Right ventricle myocardium superior (tissue), 1 donor: ENCODE measurements at places on chromosomes 1 and 21. TPM values are rescaled to one million over a fixed set of nuclear protein-coding genes. Genes with fewer than 3 reads are reported as not detected.

TNFAIP8L2 gene
- total RNA-seq = 1.5 TPM

NGF gene
- 4.0 TPM for total RNA-seq

PEAR1 gene
- total RNA-seq = 6.7 TPM

TMOD4 gene
- not detected for total RNA-seq

KIF21B gene
- total RNA-seq = 0.24 TPM

SPSB1 gene
- 13.0 TPM for total RNA-seq

HSPB7 gene
- 3,577 TPM for total RNA-seq

DNASE2B gene
- total RNA-seq = not detected

FBLIM1 gene
- 99.1 TPM for total RNA-seq

CFAP107 gene
- not detected for total RNA-seq

DNA sequence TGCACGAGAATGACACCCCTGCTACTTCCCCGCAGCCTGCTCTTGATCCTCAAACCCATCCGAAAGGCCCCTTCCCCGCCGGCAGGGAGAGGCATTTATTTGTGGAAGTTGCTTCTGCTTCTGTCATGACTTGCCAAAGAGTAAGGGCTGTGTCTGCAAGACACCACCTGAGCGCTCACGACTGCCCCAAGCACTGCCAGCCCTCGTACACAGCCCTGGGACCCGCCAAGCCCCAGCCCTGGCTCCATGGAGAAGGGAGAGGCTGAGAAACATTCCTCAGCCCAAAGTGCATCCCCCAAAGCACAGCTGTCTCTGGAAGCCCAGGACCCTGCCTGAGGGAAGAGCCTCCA lies 6.3 kb upstream of the TPRG1L start:
- DNase-seq = no peak

GRCh38 chr1:93758842-93759515 lies 77.3 kb upstream of the BCAR3 start:
- DNase-seq = peak; percentile 48

DNA sequence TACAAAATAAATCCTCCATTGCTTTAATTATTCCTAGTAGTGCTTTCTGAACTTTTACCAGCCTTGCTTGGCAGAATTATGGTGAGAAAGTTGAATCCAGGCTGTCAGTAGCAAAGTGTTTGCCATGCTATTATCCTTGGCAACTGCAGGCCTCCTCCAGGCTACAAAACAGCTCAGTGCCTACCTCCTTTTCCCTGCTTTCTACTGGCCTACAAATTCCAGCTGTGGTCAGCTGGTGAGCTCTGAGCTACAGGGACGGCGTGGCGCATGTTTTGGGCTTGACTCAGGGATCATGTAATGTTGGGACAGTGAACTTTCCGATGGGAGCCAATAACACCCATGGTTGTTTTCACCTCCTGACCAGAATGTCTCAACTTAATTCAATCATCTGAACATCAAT lies 456.1 kb upstream of the ADAMTS5 start:
- peak; percentile 77 for DNase-seq

- peak; percentile 48 for DNase-seq
These were observed 10.7 kb downstream of the RAB42 start for GRCh38 chr1:28602536-28603439.

GRCh38 chr1:110594456-110595352 lies 11.5 kb downstream of the KCNA2 start:
- no peak for DNase-seq

DNA sequence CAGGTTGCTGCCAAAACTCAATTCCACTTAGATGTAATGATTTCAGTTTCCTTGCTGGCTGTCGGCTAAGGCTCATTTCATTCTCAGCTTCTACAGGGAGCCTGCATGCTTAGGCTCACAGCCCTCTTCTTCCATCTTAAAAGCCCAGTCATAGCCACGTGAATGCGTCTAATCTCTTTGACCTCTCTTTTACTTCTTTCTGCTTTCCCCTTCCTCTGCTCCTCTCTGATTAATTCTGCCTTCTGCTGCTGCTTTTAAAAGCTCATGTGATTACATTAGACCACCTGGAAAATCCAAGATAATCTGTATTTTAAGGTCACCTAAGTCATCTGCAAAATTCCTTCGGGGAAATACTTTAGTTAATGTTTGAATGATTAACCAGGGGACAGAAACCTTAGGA lies 812.8 kb upstream of the BRINP3 start:
- DNase-seq = no peak

DNA sequence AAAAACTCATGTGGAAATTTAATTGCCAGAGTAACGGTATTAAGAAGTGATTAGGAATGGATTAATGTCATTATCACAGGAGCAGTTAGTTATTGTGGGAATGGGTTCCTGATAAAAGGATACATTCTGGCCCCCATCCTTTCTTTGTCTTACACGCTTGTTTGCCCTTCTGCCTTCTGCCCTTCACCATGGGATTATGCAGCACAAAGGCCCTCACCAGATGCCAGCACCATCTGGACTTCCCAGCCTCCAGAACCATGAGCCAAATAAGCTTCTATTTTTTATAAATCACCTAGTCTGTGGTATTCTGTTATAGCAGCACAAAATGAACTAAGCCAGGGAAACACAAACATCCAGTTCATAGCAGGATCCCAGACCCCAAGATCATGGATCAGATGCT lies 33.9 kb upstream of the POU2F1 start:
- DNase-seq = no peak

DNA sequence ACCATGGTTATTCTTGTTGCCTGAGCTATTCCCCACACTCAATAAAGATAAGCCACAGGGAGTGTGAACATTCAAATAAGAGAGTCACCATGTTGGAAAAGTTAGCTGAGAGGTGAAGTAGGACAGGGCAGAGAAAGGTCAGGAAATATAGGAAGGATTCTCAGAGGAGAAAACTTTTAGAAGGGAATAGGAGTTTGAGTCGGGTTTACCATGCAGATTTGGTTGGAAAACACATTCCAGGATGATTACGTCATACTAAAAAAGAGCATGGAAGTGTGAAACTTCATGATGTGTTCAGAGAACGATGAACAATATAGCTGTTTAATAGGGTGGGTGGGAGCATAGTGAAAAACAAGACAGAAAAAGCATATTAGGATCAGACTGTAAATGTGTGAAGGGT lies 1125.3 kb upstream of the ADGRL2 start:
- no peak for DNase-seq

DNA sequence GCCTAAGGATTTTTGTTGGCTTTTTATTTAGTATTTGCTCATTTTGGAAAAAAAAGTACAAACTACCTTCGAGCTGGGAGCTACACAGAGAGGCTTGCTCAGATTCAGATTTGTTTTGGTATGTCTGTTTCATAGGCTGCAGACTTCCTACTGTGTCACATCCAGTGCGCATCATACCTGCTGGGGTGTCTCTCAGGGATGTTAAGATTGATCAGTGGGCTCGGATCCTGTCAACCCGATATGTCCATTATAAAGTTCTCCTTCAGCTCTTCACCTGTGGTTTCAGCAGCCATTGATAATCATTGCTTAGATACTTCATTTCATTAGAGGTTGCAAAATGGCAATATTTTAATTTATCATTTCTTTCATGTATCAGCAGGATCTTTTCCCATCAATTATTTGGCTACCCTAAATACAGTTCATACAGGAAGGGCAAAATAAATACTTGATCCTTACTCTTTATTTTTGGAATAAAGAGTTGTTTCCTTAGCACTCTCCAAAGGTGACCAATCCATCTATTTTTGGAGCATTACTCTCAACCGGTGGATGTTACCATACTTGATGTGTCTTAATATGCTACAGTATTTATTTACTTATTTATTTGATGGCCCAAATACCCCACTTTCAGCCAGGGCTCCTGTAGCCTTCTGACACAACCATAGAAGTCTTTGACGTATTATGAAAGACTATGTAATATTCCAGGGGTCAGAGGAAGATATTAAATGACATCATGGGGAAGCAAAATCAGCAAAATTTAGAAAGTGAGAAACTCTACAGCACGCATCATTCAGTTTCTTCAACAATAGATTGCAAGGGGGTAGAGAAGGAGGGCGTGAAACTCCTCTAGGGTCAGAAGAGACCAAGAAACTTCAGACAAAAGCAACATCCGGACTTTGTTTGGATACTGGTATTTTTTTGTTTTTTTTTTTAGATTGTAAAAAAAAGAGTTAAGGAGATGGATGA lies 55.3 kb upstream of the HNRNPU start:
- no peak for DNase-seq

- DNase-seq = no peak
These were observed 141.6 kb upstream of the NBPF11 start for GRCh38 chr1:148293651-148294050.

DNA sequence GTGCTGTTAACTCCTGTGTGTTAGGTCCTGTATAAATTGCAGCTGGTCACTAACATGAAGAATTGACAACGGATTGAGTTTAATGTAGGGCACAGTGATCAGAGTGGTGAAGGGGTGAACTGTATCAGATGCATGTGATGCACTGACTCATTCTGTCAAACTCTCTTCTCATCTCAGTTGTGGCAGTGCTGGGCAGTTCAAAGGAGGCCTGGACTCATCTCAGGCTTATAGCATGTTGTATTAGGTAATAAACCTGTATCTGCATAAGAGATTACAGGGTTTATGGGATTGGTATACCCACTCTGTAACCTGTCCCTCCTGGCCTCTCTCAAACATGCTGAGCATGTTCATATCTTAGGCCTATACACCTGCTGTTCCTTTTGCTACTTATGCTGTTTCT lies 12.4 kb upstream of the GBP3 start:
- no peak for DNase-seq

- no peak for DNase-seq
These were observed 76.4 kb upstream of the MARK1 start for GRCh38 chr1:220451532-220451931.

GRCh38 chr1:85427849-85428248 lies 37.1 kb downstream of the DDAH1 start:
- no peak for DNase-seq

GRCh38 chr1:180793451-180793850 lies 119.2 kb upstream of the KIAA1614 start:
- DNase-seq = no peak

GRCh38 chr1:41742219-41742618 lies 176.5 kb downstream of the HIVEP3 start:
- no peak for DNase-seq

GRCh38 chr1:17576519-17576853 lies 37.0 kb downstream of the ARHGEF10L start:
- no peak for DNase-seq

- DNase-seq = peak; percentile 86
These were observed 228.2 kb downstream of the PBX1 start for GRCh38 chr1:164786980-164787833.

DNA sequence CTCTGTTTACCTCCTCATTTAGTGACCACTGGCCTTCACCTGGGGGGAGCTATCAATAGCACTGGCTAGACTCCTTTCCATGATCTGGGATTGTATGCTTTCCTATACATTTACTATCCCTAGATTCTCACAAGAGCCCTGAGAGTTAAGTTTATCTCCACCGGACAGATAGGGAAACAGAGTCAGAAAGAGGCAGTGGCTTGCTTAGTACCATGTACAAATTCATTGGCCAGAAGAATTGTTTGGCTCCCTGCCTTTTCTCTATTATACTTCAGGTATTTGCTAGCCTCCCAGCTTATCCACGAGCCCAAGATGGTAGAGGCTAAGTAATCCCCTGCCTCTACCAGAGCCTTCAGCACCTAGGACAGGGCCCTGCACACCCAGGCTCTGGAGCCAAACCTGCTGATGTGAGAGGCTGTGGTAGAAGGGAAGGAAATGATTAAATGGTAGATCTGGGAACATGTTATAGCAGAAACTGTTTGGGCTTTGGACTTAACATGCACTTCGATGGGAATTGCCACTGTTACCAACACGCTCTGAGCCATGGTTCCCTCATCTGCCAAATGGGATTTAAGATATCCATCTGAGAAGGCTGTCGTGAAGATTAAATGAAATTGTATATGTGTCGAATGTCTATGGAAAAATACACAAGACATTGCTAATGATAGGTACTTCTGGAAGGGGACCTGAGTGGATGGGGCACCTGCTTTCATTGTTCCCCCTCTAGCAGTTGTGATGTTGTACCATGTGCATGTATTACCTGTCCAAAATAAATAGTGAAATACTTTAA lies 3.1 kb upstream of the BLACAT1 start:
- no peak for DNase-seq

DNA sequence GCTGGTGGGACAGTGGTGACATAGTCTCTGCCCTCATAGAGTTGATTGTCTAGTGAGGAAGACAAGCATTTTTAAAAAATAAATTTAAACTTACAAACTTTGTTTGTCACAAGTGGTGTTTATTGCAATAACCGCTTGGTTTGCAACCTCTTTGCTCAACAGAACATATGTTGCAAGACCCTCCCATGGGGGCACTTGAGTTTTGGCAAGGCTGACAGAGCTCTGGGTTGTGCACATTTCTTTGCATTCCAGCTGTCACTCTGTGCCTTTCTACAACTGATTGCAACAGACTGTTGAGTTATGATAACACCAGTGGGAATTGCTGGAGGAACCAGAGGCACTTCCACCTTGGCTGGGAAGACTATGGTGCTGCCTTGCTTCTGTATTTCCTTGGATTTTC lies 58.4 kb downstream of the LAMC2 start:
- peak; percentile 91 for DNase-seq

GRCh38 chr1:156705918-156706656 lies 704 bp upstream of the CRABP2 start:
- peak; percentile 70 for DNase-seq

DNA sequence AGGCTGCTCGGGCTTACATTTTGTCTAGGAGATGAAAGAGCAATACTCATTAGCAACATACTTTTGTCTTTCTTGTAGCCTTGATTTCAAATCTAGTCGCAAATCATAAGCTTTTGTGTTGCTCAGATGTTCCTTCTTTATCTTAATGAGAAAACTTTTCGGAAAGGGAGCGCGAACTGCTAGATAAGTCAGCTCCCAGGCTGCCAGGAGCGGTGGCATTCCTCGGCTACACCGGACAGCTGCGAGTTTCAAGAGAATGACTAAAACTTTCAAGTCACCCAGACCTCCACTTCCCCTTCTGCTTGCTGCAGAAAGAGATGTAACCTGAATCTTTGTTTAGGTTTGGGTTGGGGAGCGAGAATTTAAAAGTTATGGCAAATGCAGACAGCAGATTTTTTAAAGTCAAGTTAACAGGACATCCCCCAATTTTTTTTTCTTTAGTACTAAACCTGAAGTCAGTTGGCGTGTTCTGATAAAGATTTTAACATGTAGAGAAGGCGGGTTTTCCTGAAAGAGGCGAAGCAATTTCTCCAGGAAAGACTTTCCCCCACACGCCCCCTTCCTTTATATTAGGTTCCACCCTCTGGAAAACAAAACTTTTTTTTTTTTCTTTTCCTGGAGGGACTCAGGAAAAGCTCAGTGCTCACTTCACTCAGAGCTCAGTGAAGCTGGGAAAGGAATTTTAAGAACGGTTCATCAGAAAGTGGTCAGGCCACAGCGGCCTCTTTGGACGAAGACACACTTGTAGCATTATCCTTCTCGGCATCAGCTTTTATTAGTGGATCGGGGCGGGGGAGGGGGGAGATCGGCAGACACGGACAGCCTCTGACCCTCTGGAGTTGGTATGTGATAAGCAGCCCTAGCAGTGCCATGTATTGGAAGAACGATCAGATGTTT lies at the start of gene LHX8:
Gene LHX8, plus strand, starts transcription at position 639 of the 897 bp plus-strand sequence. CDS start 2,227 bp downstream, outside the sequence.
- DNase-seq = no peak
